ENCODE measurements at places on chromosomes 11 and 22.
A peak's percentile ranks its signal among the peaks of the same experiment; 100 is the strongest.

DNA sequence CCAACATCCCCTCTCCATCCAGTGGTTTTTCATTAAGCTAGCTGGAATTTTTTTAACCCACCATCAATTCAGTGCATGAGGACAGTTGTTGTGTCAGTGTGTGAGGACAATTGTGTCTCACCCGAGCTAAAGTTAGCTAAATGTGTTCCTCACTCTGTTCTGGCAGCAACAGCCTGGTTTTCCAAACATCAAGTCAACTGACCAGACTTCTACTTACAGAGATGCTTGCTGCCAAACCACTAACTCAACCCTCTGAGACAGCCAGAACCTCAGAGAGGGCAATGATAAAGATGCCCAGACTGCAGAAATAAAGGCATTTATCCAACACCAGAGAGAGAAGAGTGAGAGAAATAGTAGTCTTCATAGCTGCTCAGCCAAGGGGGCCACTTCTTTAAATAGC lies 6.7 kb downstream of the PAMR1 start:
- DNase-seq = no peak

GRCh38 chr11:13354335-13354734 lies 76.7 kb downstream of the BMAL1 start:
- DNase-seq = no peak

- DNase-seq = no peak
Measured at GRCh38 chr11:119615003-119615881, 113.8 kb downstream of the NECTIN1 start.

GRCh38 chr11:112123129-112123528 lies 36.5 kb downstream of the SDHD start:
- no peak for DNase-seq

GRCh38 chr22:30204742-30205111 lies 41.8 kb downstream of the LIF start:
- peak; percentile 76 for DNase-seq

Data from stomach (tissue), 19 donors.